ENCODE measurements at places on chromosomes 4 and X. TPM values are rescaled to one million over a fixed set of nuclear protein-coding genes. Genes with fewer than 3 reads are reported as not detected.

SAGE1 gene
- polyA plus RNA-seq, result not detected

LEF1 gene
- polyA plus RNA-seq, result 0.33 TPM

ZMAT1 gene
- polyA plus RNA-seq, result 1.1 TPM

ENPEP gene
- 16.5 TPM for polyA plus RNA-seq

CASK gene
- 3.9 TPM for polyA plus RNA-seq

KCTD8 gene
- not detected for polyA plus RNA-seq

NSD2 gene
- polyA plus RNA-seq, result 5.1 TPM

COX7B2 gene
- polyA plus RNA-seq, result not detected

LINC00632 gene
- 0.31 TPM for polyA plus RNA-seq

DAPP1 gene
- 0.74 TPM for polyA plus RNA-seq

L1CAM gene
- 0.28 TPM for polyA plus RNA-seq

TMEM150C gene
- polyA plus RNA-seq, result 4.9 TPM

GPR82 gene
- 0.61 TPM for polyA plus RNA-seq

NR3C2 gene
- polyA plus RNA-seq, result 2.0 TPM

EGFL6 gene
- not detected for polyA plus RNA-seq

KCNE5 gene
- polyA plus RNA-seq, result 0.05 TPM

GSX2 gene
- not detected for polyA plus RNA-seq

DNA sequence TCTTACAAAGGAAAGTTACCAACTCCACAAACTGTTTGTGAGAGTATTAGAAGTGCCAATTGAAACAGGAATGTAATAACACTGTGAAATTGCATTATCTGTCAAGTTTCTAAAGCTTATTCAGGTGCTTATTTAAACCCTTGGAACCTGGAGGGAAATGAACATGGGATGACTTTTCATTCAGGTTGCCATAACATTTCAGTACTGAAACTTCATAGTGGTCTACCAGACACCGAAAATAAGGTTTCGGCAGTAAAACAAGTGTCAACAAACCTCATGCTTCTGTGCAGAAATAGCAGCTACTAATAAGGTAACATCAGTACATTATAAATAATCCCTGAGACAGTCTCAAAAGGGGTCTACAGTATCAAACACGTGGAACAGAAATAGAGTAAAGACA lies 890.7 kb upstream of the INTU start:
- DNase-seq, result no peak

DNA sequence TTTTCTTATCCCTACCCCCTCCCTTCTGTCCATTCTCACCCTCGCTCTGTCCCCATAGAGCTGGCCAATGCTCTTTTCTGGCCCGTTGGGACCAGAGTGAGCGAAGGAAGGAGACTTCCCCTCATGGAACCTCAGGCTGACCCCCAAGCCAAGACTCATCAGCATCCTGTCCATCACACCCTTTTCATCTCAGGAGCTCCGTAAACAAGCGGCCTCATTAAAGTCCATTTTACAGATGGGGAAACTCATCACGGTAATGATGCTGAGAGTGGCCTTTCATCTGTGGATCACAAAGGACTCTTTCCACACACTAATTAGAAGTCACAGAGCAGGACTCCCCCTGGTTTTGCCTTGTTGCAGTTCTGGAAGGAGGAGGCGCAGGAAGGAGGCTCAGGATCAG lies 67.4 kb upstream of the SLC34A2 start:
- no peak for DNase-seq

DNA sequence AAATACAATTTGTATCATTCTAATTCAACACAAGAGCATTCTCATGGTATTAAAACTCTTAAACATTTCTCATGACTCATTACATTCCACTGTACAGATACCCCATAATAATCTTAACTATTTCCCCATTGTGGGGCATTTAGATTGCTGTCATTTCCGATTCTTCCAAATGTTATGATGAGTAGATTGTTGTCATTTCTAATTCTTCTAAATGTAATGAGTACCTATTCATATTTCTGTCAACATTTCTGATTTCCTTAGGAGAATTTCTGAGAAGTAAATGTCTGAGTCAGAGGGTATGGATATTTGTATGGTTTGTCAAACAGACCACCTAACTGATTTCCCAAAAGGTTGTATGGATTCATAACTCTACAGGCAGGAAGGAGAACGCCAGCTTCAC lies 8.3 kb downstream of the S100G start:
- no peak for DNase-seq

GRCh38 chr4:26287756-26288155 lies 33.1 kb upstream of the RBPJ start:
- DNase-seq, result no peak

GRCh38 chr4:158873795-158874401 lies 105.1 kb downstream of the FNIP2 start:
- DNase-seq, result no peak

GRCh38 chrX:153474718-153475117 lies 4.3 kb upstream of the HAUS7 start:
- DNase-seq, result no peak

GRCh38 chr4:165332502-165332901 lies 5.0 kb downstream of the MSMO1 start:
- no peak for DNase-seq

DNA sequence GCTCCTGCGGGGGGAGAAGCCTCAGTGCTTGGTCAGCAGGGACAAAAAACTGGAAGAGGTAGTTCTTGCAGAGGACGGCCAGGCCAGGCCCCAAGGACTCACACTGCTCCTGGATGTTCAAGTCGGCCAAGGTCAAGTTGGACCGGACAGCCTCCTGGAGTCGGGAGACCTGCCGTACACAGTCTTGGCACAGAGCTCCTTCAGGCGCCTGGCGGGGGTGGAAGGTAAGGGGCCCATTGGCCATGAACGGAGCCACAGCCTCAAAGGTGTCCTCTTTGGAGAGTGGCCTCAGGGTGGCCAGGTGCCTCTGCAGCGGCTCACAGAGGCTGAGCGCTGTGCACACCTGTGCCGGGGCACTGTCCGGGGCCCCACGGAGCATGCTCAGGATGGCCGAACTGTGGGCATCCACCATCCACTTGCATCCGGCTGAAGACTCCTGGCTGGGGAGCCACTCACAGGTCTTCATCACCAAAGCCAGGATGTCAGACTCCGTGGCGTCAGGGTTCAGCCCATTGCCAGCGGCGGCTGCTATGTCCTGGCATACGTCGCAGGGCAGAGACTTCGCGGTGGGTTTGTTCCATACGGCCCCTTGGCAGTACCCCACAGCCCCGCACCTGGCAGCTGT lies 477 bp downstream of the PSAPL1 start:
- no peak for DNase-seq

DNA sequence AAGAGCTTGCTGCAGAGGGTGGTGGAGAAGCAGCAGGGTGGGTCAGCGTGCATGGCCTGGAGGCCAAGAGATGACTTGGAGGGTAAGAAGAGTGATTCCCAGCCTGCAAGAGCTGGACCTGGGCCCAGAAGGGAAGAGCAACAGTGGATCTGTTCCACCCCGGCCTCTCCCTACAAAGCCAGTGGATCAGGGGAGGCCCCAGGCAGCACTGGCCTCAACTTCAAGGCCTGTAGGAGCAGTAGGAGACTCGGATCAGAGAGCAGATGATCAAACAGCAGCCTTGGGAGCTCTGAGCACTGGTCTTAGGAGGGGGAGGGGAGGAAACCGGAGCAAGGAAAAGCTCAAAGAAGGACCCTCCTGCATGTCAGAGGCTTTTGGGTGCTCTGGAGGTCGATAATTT lies 7.6 kb downstream of the L1CAM start:
- no peak for DNase-seq

DNA sequence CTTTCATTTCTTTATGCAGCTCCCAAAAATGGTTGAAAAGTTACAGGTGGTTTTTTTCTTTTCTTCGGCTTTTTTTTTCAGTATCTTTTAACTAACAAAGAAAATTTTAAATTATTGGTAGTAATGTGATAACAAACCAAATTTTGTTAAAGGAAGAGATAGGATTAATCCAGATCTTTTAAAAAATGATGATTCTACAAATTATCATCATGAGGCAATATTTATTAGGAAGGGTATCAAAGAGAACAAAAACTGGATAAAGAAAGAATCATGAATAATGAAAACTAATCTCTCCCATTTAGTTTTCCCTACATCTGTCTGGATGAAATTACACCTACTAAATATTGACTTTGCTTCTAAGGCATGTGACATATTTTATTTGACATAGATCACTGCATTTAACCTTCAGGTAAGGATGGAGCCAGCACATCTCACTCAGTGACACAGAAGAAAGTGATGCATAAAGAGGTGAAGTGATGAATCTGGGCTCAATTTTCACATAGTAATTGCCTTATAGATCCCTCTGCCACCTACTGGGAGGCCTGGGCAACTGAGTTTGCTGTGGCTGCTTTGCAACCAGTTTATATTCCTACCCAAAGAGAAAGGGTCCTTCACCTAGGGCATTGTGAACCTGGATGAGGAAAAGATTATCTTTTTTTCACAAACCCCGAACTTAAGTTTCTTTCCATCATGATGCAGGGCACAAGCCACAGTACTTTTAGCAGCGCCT lies 155.6 kb downstream of the HNRNPD start:
- DNase-seq, result no peak

GRCh38 chrX:41553688-41554087 lies 106.5 kb downstream of the NYX start:
- no peak for DNase-seq

- DNase-seq, result no peak
These were observed 260.7 kb downstream of the COL25A1 start for GRCh38 chr4:109041463-109042360.

DNA sequence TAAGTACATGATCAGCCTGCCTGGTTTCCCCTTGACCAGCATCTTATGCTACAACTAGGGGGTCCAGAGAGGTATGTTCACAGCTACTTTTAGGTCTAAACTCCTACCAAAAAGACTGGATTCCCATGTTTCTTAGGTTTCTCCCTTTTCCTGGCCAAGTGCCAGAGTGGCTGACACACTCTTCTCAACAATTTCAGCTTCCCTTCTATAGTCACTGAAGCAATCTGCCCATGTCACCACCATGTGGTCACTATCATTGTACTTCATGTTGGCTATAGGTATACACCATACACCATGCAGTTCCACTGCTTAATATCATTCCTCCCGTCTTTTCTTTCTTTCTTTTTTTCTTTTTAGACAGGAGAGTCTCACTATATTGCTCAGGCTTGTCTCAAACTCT lies 66.9 kb downstream of the KLHL13 start:
- DNase-seq, result no peak

GRCh38 chrX:44025555-44025954 lies 52.4 kb upstream of the NDP start:
- no peak for DNase-seq

GRCh38 chrX:12505127-12505526 lies 286.1 kb upstream of the PRPS2 start:
- no peak for DNase-seq

DNA sequence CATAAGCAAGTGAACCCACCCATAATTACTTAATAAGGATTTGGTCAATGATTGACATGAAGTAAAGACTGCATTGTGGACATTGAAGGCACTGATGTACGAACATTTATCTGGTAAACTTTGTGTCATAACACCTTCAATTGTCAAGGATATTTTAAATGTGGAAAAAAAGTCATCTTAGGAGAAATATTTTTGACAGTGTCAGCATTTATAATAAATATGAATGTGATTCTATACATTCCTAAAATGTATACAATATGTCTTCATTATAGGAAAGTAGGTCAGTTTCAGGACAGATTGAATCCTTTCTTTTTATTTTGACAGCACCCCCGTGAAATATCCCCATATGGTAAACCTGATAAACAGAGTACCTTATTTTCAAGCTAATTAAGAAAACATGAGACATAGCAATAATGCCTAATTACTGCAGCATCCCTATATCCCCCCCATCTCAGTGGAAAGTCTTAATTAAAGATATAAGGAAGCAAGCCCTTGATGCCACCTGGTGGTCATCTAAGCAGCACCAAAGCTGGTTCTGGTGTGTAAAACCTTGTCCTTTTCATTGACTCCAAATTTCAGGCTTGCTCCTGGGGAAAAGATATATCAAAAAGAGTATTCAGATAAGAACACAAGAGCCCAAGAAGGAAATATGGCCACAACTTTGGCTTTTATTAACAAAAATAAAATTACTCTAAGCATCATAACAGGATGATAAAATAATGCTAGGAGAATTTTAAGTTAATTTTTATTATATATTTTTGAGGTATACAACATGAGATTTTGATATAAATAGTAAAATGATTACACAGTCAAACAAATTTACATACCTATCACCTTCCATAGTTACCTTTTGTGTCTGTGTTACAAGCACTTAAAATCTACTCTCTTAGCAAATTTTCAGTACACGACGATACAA lies 379.7 kb downstream of the TLL1 start:
- no peak for DNase-seq

DNA sequence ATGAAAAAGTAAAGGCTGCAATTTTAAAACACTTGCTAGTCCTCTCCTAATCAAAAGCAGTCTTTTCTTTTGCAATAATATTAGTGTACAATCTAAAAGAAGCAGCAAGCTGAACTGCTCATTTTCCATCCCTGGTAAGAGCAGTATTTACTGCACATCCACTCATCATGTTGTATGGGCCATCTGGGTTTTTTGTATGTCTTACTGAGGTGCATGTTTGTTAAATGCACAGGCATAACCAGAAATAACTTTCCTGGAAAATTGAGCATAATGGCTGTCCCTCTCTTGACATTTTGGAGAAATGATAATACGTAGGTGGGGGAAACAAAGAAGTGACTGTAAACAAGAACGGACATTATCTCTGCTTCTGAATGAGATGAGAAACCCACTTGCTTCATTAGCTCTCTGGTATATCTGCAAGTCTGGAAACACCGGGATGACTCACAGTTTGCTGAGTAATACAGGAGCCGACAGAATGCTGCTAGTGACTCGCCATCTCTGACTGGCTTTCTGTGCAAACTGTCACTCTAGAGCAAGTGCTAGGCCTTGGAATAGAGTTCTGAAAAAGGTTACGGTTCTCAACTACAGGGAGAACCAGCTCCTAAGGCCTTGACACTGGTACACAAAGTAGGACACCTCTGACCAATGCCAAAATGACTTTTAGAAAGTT lies 85.7 kb upstream of the MTM1 start:
- DNase-seq, result no peak

GRCh38 chrX:52280812-52281211 lies 88.0 kb upstream of the XAGE2 start:
- no peak for DNase-seq

- no peak for DNase-seq
These were observed 5.5 kb upstream of the NXF3 start for GRCh38 chrX:103098488-103098887.

- no peak for DNase-seq
These were observed 47.7 kb downstream of the MANBA start for GRCh38 chr4:102713096-102713495.

- no peak for DNase-seq
These were observed 19.3 kb downstream of the DDIT4L start for GRCh38 chr4:100170986-100171385.

DNA sequence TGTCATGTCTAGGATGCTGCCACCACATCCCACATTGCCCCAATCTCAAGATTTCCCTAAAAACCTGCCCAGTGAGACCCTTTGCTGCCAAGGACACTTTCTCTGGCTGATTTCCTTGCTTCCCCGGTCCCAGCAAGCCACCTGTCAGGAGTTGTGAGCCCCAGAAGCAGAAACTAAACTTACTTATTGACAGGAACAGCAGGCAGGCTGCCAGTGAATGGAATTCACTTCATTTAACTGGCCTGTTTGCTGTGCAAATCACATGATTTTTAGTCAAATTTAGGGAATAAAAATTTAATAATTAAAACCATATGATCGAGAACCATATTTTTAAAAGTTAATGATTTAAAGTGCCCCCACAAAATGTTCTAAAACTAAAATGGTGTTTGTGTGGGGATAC lies 48.5 kb downstream of the MAMLD1 start:
- no peak for DNase-seq

GRCh38 chr4:24970635-24971034 lies 57.8 kb upstream of the CCDC149 start:
- DNase-seq, result no peak

- DNase-seq, result no peak
These were observed 75.6 kb upstream of the BCOR start for GRCh38 chrX:40173143-40174000.
